HS-5 (cell line): ENCODE measurements at places on chromosomes 7 and 10.

DNA sequence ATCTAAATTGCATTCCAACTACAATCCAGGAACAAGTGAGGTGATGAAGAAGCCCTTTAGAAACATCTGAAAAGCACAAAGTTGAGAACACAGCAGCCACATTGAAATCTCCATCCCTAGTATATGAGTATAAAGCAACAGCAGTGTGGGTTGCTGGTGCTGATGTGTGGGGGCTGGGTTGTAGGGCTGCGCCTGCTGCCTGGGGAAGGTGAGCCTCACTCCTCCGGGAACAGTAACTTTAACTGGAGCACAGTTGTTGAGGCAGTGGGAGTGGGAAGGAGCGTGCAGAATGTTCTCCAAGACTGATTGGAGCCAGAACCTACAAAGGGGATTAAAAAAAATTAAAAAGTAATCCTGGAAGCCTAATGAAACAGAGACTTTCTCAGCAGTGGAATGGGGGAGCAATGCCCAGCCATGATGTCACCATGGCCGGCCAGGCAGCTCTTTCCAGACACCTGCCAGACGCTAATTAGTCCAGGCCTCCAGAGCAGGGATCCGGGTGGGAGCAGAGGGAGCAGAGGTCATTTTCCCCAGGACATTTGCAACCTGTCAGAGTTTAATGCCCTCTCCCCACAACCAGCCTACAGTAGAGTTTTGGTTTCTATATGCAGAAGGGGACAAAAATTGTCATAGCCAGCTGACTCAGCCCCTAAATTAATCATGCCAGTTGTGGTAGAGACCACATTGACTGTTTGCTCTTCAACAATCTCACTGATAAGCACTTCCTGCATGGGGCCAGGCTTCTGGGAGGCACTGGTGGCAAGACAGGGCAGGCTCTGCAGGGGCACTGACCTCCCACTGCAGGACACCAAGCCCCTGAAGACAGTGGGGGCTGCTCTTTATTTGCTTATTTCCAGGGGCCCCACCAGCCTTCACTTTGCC, 133.0 kb upstream of the ZNF32 start:
- no peak for DNase-seq

DNA sequence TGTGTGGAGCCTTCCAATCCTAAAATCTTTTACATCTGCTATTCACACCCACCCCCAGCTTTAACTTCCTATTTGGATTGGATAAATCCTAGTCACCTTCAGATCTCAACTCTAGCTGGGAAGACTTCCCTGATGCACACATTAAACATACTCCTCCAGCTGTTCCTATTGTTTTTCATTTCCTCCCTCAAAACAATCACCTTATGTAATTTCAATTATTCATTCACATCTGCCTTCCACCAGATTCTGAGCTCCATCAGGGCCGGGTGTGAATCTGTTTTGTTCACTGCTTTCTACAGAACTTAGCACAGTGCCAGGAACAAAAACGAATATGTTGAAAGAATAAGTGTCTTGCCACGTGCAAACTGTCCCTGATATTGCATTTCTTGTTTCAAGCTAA, 497.4 kb downstream of the PLXDC2 start:
- no peak for DNase-seq

DNA sequence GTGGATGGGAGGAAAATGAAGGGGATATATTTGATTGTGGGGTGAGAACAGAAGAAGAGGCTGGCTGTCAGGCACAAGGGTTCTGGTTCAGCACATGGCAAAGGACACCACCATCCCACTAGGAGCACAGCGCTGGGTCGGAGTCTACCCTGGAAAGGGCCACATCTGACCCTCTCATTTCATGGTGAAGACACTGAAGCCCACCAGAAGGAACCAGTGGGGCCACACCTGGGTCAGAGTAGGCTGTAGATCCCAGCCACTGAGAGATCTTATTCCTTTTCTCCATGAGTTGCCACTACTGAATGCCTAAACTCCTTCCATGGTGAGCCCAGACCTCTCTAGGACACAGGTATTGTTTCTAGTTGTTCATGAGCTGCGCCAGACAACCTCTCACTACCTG, 25.8 kb downstream of the SFTPD start:
- DNase-seq, result no peak

DNA sequence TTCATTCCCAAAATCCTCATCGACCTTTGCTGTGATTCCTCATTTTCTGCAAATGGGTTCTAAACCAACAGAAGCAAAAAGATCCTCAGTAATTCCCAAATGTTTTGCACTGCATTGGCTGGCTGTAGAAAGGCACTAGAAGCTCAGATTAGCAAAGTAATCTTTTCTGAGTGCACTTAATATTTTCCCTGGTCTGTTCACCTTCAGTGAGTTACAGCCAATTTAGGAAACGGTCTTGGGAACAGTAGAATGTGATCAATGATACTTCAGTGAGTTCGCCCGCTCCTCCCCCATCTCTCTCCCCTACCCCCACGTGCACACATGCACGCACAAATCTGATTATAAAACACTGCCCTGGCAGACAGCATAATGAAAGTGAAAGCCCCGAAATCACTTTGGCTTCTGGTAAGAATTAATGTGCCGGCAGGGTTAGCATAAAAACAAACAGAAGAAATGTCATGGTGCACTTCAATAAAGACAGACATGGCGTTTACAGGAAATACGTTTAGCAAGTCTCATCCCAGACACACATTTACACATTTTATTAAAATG, 201.3 kb upstream of the CDCA7L start:
- DNase-seq, result no peak

GRCh38 chr10:34406463-34407323, 408.4 kb downstream of the PARD3 start:
- no peak for DNase-seq

GRCh38 chr10:120719333-120719732, 131.8 kb upstream of the WDR11 start:
- no peak for DNase-seq

GRCh38 chr10:26540601-26541000, 102.5 kb downstream of the APBB1IP start:
- no peak for DNase-seq

- no peak for DNase-seq
Observed at GRCh38 chr7:95996174-95996573, 223.8 kb downstream of the DYNC1I1 start.

GRCh38 chr10:101263150-101263752, 34.0 kb upstream of the LBX1 start:
- DNase-seq, result no peak
